ENCODE measurements at places on chromosomes 4 and X.
A peak's percentile ranks its signal among the peaks of the same experiment; 100 is the strongest.

GRCh38 chr4:90495936-90496335, 368.7 kb downstream of the CCSER1 start:
- H3K36me3 ChIP-seq, result no peaks in the 10 kb centered on the region
- H3K27ac ChIP-seq, result no peak overlapping the region
- no peak for DNase-seq
- H3K4me1 ChIP-seq, result no peaks in the 10 kb centered on the region
- H3K4me3 ChIP-seq, result no peak overlapping the region
- no peaks in the 10 kb centered on the region for H3K27me3 ChIP-seq

- no peak for DNase-seq
- H3K27me3 ChIP-seq, result no peaks in the 10 kb centered on the region
- no peaks in the 10 kb centered on the region for H3K4me1 ChIP-seq
- no peak overlapping the region for H3K4me3 ChIP-seq
Observed at GRCh38 chr4:123731035-123731434, 334.4 kb downstream of the SPRY1 start.

DNA sequence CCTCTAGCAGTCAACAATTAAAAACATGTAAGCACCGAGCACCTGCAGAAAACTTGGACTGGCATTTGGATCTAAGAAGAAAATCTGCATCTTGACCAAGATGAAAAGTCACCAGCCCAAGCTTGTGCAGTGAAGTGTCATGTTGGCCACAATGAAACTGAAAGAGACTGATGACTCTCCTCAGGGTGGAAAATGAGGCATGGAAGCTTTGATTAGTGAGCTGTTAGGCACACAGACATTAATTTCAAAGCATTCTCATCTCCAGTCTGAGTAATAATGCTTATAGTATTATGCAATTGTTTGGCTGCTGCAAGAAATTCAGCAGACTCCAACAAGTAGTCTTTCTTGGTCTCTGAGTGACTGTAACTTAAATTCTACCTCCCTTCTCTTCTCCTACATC, 150.1 kb downstream of the AR start:
- no peaks in the 10 kb centered on the region for H3K4me1 ChIP-seq
- H3K27ac ChIP-seq, result no peak overlapping the region
- H3K27me3 ChIP-seq, result no peaks in the 10 kb centered on the region
- H3K4me3 ChIP-seq, result no peak overlapping the region
- H3K36me3 ChIP-seq, result no peaks in the 10 kb centered on the region

DNA sequence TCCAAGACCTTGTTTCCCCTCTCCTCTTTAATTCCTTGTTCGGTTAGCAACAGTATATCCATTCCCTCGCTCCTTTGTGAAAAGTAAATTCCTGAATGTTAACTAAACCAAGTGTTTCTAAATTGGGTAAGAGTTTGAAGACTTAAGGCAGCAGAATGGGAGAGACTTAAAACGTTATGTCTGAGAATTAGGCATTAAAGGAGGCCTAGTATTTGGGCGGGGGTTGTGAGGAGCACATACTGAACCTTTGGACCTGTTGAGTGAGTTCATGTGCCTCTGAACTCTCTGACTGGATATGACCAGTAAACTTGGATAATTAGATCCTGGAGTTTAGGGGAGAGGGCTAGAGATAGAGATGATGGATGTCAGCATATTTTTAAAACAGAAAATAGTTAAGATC, 1.2 kb downstream of the MSMO1 start:
- H3K27ac ChIP-seq, result peak overlapping the region; percentile 92
- no peak for DNase-seq
- H3K4me1 ChIP-seq, result no peaks in the 10 kb centered on the region

DNA sequence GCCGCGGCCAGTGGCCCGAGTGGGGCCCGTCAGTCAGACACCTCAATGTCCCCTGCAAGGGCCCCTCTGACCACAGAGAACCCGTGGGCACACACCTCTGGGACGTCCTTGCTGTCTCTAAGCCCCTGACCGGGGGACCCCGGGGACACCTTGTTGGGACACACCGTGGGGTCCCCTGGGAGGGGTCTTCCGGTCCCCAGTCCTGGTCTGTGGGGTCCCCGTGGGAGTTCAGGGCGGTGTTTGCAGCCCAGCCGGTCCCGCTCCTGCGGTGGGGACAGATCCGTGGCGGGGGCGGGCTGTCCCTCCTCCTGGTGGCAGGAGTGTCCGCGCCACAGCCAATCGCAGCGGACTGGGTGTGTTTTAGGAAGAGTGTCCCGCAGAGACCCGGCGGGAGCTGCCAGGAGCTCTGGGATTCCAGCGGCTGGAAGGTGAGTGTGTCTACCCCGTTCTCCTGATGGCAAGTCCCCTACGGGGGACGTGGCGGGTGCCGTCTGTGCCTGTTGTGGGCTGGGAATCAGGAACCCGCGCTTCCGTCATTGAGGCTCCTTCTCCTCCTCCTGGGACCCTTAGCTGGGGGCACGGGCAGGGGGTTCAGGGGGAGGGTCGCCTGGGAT, 5.1 kb upstream of the PLCXD1 start:
- peak overlapping the region; percentile 51 for H3K4me3 ChIP-seq
- H3K27ac ChIP-seq, result peak overlapping the region; percentile 50
- H3K27me3 ChIP-seq, result no peaks in the 10 kb centered on the region
- no peaks in the 10 kb centered on the region for H3K4me1 ChIP-seq

- H3K4me1 ChIP-seq, result no peaks in the 10 kb centered on the region
- no peaks in the 10 kb centered on the region for H3K27me3 ChIP-seq
- no peak overlapping the region for H3K4me3 ChIP-seq
- no peak overlapping the region for H3K27ac ChIP-seq
- no peaks in the 10 kb centered on the region for H3K36me3 ChIP-seq
- no peak for DNase-seq
Observed at GRCh38 chr4:20137176-20137575, 114.5 kb upstream of the SLIT2 start.

DNA sequence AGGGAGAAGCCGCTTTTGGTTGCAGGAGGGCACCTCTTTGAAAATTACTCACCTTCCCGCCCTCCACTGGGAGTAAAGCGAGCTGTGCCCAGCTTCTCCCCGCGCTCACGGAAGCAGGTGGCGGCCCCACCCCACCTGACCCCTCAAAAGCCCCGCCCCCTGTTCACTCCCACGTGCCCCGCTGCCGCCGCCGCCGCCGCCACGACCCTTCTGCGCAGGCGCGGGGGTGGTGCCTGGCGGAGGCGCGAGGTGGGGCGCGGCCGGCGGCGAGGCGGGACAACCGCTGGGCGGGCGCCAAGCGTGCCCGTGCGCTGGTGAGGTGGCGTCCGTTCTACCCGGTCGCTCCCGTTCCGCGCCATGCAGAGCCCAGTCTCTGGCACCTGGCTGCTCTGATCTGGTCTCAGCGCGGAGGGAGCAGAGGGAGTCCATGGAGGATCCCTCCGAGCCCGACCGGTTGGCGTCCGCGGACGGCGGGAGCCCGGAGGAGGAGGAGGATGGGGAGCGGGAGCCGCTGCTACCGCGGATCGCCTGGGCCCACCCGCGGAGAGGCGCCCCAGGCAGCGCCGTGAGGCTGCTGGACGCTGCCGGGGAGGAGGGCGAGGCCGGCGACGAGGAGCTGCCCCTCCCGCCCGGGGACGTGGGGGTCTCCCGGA, at the start of gene PI4K2B:
Gene PI4K2B, plus strand, starts transcription at position 297 of the 653 bp plus-strand sequence. Its CDS starts 131 bp downstream, at position 428.
- peak within 1 kb of the TSS; percentile 98 for H3K27ac ChIP-seq
- peak within 1 kb of the TSS; percentile 99 for H3K4me3 ChIP-seq
- no peaks in the 10 kb centered on the region for H3K4me1 ChIP-seq
- no peaks in the 10 kb centered on the region for H3K36me3 ChIP-seq

Measured in prostate gland (tissue), 2 donors.